ENCODE measurements at places on chromosomes 7 and 10. TPM values are rescaled to one million over a fixed set of nuclear protein-coding genes. Genes with fewer than 3 reads are reported as not detected.

GRCh38 chr10:24383681-24384106 lies 174.8 kb downstream of the KIAA1217 start:
- peak; percentile 98 for DNase-seq

DNA sequence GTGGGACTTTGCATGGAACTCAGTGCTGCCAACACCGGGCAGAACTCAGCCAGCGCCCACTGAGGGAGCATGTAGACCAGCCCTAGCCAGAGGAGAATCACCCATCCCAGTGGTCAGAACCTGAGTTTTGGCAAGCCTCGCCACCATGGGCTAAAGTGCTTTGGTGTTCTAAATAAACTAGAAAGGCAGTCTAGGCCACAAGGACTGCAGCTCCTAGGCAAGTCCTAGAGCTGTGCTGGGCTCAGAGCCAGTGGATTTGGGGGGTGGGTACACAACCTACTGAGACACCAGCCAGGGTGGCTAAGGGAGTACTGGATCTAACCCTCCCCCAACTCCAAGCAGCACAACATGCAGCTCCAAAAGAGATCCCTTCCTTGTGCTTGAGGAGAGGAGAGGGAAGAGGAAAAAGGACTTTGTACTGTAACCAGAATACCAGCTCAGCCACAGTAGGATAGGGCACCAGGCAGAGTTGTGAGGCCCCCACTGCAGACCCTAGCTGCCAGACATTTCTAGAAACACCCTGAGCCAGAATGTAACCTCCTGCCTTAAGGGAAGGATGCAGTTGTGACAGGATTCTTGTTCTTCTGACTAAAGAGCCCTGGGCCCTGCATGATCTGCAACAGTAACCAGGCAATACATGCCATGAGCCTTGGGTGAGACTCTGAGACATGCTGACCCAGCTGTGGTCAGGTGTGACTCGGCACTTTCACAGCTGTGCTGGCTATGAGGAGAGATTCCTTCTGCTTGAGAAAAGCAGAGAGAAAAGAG lies 24.4 kb downstream of the GSDME start:
- DNase-seq: peak; percentile 59

GRCh38 chr10:71638822-71639719 lies 80.5 kb downstream of the C10orf105 start:
- no peak for DNase-seq

DNA sequence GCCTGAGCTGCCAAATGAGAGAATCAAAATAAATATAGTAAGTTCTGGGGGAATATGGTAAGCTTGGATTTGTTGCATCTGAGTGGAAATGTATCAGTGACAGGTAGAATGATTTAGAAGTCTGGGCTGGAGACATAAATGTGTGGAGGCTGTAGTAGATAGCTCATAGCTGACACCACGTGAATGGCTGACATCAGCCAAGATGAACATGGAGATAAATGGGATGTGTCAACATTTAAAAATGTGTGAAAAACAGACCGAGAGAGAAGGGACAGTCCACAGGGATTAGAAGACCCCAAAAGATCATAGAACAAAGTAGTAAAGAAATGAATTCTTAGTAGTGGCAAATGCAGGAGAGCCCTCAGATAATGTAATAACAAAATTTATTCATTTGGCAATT lies 40.9 kb downstream of the NAMPT start:
- DNase-seq: peak; percentile 40

DNA sequence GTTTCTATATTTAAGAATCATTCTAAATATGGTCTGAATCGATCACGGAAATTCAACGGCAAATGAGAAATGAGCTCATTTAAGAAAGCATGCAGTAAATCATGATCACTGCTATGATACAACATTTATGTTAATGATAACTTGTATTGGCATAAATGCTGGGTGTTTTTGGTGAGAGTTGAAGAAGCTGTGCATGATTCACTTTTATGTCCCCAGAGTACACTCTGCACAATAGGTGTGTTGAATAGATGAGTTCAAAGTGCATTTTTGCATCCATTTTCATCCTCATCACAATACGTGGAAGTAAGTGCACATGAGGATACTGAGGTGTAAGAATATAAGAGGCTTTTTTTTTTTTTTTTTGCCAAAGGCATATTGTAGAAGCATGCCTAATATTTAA lies 169.3 kb downstream of the PPP1R17 start:
- DNase-seq: no peak

DNA sequence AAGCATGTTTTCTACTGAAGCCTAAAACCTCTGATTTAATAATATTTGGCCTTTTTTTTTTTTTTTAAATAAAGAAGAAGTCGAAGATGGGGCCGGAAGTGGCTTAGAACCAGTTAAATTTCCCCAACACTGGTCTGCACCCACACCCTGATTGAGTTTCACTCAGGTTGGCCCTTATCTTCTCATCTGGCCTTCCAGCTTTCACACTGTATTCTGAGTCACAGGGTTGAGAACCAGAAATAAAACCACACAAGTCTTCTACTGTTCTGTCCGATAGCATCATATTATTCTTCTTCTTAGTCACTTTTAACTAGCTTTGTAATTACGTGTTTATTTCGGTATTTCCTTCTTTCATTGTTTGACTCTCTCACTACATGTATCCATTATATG lies 9.9 kb downstream of the ZNF365 start:
- DNase-seq: peak; percentile 97

DNA sequence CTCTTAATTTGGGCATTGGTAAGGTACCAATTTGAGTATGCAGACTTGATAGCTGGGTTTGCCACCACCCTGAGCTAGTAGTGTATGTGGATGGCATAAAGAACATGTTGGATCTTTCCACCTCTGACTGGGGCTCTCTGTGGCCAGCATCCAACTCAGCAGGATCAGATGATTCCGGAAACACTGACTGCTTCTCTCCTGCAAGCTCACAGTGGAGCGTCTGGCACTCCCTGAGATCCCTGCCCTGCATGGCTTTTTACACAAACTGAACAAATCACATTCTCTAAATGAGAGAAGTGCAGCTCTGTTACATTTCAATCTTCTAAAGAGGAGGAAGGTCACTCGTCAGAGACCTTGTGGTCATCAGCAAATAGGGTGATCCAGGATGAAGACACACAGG lies 1057.5 kb downstream of the NRG3 start:
- DNase-seq: no peak

GRCh38 chr7:87564296-87564963 lies 36.3 kb downstream of the ABCB1 start:
- peak; percentile 43 for DNase-seq

GRCh38 chr10:100327007-100327717 lies 2.9 kb downstream of the PKD2L1 start:
- DNase-seq: no peak

- no peak for DNase-seq
These were observed 697.6 kb downstream of the PHTF2 start for GRCh38 chr7:78496096-78496630.

GRCh38 chr7:149729983-149730801 lies 43.2 kb downstream of the ZNF467 start:
- DNase-seq: no peak

GRCh38 chr7:52365349-52365748 lies 670.1 kb upstream of the POM121L12 start:
- no peak for DNase-seq

GRCh38 chr10:129934196-129934925 lies 29.7 kb downstream of the EBF3 start:
- DNase-seq: no peak

DNA sequence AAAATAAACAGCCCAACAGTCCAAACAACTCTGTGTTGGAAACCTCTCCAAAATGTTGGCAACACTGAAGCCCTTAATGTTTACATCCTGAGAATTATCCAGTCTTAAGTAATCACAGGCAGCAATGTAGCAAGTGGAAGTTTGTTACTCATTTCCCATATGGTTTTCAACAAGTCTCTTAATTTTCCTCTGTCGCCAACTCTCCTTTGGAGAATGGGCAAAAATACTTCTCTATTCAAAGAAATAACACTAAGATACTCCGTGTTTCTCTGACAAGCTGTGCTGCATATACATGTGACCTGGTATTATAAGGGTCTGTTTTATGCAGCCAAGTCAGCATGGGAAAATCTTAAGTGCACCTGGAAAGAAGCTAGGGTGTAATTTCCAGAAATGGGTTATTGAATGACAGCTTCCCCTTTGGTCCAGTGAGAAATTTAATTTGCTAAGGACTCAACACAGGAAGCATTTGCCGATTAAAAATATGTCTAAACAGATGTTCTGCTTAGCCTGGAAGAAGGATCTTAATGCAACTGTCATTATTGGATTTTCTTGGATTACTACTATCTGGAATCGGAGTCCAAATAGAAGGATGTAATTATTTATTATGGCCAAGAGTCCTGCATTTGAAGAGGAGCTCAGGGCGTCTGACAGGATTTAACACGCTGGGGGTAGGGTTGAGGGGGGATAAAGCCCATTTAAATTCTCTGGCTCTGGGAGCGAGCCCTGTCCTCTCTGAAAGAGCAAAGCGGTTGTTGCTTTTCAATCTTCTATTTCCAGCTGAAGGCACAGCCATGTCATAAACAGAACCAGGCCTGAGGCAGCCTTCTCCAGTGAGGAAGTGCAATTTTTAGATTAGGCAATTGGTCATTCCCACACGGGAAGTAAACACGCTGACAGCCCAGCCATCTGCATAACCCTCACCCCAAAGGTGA lies 73.1 kb downstream of the TLL2 start:
- no peak for DNase-seq

DNA sequence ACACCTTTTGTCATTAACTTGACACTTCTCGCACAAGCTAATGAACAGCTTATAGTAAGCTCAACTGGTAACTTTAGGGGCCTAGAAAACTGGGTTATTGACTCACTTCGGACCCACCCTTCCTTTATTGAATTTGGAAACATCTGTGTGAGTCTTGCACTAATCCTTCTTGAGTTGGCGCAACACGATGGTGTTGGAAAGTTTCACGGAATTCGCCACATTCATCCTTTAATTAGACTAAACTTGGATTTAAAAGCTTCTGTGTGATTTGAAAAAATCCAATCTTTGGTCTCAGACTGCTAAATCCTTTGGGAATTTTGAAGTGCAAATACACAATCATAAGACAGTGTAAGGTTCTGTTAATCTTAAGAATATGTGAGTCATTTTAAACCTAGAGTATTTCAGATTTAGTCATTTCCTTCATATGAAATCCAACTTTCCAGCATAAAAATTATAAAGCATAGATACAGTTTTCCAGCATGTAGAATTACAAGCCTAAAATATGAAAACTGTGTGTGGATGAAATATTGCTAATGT lies 15.1 kb downstream of the FZD8 start:
- peak; percentile 44 for DNase-seq

GRCh38 chr7:34463830-34464229 lies 194.2 kb upstream of the NPSR1 start:
- DNase-seq: peak; percentile 53

GRCh38 chr7:19663816-19664462 lies 44.9 kb downstream of the POLR1F start:
- DNase-seq: no peak

GRCh38 chr10:25017661-25018060 lies 1.2 kb downstream of the THNSL1 start:
- DNase-seq: no peak

- no peak for DNase-seq
These were observed 3.0 kb downstream of the C10orf120 start for GRCh38 chr10:122696687-122697086.

DNA sequence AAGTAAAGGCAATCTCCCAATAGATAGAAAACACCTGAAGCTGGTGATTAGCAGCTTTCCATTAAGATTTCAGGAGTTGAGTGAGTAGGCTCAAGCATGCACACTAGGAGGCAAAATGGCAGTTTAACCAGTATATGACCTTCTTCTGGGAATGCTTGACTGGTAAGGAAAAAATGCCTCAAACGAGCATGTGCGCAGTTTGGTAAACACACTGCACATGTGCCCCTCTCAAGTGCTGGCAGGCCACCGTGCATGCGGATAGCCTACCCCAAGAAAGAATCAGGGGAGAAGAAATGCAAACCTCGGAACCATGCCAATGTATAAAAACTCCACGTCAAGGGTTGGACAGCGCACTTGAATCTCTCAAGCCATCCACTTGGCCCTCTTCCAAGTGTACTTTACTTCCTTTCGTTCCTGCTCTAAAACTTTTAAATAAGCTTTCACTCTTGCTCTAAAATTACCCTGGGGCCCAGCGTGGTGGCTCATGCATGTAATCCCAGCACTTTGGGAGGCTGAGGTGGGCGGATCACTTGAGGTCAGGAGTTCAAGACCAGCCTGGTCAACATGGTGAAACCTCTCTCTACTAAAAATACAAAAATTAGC lies 98.8 kb upstream of the CDK1 start:
- DNase-seq: peak; percentile 2

GRCh38 chr7:50411332-50411731 lies 38.8 kb downstream of the FIGNL1 start:
- DNase-seq: no peak

GRCh38 chr7:138074540-138074939 lies 1.7 kb upstream of the AKR1D1 start:
- DNase-seq: no peak

GRCh38 chr10:35464825-35465456 lies 128.6 kb downstream of the CCNY start:
- DNase-seq: no peak

DNA sequence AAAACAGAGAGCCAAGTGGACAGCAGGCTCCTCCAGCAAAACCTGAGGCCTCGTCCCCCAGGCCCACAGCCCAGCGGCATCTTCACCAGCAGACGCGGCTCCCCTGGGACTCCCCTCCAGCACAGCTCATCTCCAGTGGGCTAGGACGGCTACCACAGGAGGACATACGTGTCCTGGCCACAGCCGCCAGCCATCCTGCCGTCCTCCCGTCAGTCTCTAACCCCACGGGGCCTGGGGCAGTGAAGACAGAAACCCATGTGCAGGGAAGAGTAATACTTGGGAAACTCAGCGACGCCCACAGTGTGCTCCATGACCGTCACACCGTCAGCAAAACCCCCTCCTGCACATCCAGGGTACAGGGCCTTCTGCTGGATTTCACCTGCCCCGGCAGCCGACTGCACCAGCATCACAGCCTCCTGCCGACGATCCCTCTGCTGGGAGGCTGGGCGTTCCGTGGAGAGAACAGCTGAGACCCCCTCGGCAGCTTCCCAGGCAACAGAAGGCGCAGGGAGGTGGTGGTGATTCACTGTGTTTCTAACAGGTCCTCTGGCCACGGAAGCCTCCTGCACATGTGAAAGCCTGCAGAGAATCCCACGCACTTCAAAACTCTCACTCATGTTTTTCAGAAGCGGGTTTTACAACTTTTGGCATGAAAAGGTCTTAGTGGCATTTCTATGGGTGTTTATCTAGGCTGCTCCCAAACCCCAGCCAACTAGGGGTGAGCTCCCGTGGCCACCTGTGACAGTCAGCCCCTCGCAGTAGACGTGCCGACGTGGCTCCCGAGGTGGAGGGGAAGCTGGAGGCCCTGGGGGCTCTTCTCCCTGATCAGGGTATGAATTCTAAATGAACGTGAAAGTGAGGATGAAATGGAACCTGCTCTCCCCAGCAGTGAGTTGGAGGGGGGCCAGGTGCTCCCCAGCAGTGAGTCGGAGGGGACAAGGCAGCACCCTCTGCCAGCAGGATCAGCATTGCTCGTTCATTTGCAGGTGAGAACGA lies 513.5 kb downstream of the PTPRN2 start:
- no peak for DNase-seq

- peak; percentile 85 for DNase-seq
These were observed 214.0 kb upstream of the PRSS1 start for GRCh38 chr7:142535123-142535779.

- peak; percentile 48 for DNase-seq
These were observed 1.4 kb upstream of the CUX1 start for GRCh38 chr7:101815826-101816594.

The SFTPA1 gene
- total RNA-seq: not detected

The NRCAM gene
- total RNA-seq: 0.86 TPM

The PDGFA gene
- total RNA-seq: 39.2 TPM

The HOXA7 gene
- total RNA-seq: not detected

The CRTAC1 gene
- total RNA-seq: not detected

The SLC13A1 gene
- total RNA-seq: not detected

The MMP21 gene
- total RNA-seq: not detected

The NUTM2B gene
- total RNA-seq: 1.2 TPM

The TFEC gene
- total RNA-seq: 0.07 TPM

The FAM24B gene
- not detected for total RNA-seq

All from A172 (cell line).